Left lung (tissue), 14 donors: ENCODE measurements at places on chromosomes 11 and 22. TPM values are rescaled to one million over a fixed set of nuclear protein-coding genes. Genes with fewer than 3 reads are reported as not detected.

The CCDC81 gene
- 1.5 TPM for polyA plus RNA-seq

GRCh38 chr11:70411713-70412452 lies 13.6 kb downstream of the CTTN start:
- DNase-seq: no peak

DNA sequence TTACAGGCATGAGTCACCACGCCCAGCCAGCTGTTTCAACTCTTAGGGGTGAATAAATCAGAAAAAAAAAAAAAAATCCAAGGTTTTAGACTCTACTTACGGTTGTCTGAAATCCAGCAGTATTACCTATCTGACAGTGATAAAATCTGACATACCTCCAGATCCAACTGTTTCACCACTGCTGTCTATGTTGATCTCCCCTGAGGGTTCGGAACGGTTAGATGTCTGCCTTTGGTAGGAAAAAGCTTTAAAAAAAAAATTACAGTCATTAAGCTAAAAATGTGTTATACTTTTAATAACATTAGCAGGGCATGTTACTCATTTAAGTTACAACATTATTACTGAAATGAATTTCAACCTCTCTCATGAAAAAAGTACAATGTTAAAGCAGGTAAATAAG lies 21.1 kb downstream of the NCAPD3 start:
- DNase-seq: no peak

DNA sequence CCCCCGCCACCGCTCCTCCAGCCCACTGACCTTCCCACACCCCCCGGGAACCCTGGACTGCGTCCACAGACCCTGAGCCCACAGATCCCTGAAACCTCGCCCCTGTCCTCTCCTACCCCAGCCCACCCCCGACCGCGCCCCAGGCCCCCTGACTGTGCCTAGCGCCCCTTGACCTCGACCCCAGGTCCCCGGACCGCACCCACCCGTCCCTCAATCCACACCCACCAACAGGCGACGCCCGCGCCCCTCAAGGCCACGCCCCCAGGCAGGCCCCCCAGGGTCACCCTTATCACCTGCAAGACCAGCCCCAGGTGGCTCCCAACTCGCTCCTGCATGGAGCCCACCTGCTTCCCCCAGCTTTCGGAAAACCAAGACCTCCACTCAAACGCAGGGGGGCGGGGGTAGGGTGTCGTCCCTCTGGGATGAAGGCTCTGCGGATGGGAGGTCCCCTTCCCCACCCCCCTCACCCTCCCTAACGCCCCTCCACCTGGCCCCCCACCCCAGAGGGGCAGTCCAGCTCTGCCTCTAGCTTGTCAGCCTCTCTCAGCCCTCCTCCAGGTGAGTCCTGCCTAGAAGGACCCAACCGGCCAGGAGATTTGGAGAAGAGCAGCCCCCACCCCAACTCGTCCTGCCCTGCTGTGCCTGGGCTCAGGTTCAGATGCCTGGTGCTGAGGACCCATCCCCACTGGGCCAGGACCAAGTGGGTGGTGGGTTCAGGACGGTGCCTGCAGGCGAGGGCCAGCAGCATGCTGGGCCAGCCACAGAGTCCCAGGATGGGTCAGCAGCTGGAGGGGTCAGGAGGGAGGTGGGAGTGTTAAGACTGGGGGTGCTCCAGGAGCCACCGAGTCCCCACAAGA lies 3.1 kb upstream of the IL17REL start:
- DNase-seq: no peak

- no peak for DNase-seq
These were observed 11.9 kb upstream of the TESMIN start for GRCh38 chr11:68763181-68763721.

GRCh38 chr11:85685820-85686459 lies at the start of gene CCDC89:
CCDC89 (minus strand) TSS chr11:85686195; CDS start chr11:85686130, 65 bp downstream.
- DNase-seq: peak; percentile 91

- no peak for DNase-seq
These were observed 59.4 kb downstream of the DDI1 start for GRCh38 chr11:104095791-104096190.

DNA sequence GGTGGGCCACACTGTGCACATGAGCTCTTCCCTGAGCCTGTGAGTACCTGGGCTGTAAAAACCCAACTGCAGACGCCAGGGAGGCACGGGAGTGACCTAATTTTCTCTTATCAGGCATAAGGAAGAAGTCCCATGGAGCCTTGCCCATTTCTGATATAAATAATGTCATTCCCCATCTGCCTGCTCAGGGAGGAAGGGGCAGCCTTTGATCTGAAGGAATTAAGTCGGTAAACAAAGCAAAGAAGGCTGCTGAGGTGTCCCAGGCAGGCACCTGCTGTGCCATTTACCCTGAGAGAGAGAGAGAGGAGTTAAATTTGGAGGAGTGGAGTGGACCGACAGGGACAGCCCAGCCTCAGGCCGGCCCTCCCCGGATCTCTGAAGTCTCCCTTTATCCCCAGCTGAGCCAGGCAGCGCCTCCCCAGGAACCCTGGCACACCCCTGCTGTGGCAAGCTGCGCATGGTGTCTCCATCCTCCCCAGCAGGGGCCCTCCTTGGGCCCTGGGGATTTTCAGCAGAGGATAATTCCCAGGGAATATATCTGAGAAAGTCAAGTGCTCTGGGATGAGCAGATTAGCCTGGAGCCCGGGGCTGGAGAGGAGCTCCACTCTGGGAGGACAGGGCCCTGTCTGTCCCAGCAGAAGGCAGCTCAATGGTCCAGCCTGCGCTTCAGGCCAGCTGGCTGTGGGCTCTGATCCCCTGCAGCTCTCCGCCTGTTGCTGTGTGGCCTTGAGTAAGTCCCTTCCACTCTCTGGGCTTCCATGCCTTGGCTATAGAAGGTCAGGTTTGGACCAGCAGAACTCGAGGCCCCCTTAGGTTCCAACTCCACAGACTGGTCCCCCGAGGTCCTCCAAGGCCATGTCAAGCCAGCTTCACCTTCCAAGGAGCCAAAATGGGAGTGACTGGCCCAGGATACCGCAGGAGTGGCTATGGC lies 17.5 kb upstream of the CABP7 start:
- DNase-seq: no peak

GRCh38 chr11:81647374-81647773 lies 1086.3 kb downstream of the FAM181B start:
- DNase-seq: no peak

DNA sequence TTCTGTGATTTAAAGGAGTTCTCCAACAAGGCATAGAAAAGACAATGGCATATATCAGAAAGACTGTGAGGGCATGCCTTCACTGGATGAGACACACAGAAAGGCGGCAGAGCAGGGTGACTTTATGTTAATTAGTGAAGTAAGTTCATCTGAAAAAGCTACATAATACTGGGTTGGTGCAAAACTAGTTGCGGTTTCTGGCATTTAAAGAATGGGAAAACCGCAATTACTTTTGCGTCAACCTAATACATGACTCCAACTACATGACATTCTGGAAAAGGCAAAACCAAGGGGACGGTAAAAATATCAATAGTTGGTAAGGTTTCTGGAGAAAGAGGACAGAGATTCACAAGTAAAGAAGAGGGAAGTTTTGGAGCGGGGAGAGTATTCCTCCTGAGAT lies 5.1 kb downstream of the RFPL1 start:
- DNase-seq: no peak
